Liver (tissue), 10 donors: ENCODE measurements at places on chromosomes 3 and 15. TPM values are rescaled to one million over a fixed set of nuclear protein-coding genes. Genes with fewer than 3 reads are reported as not detected.

GRCh38 chr3:191257286-191257685, 58.2 kb downstream of the OSTN start:
- H3K36me3 ChIP-seq: no peaks in the 10 kb centered on the region
- no peak overlapping the region for H3K4me3 ChIP-seq
- H3K27me3 ChIP-seq: no peaks in the 10 kb centered on the region
- no peak overlapping the region for H3K27ac ChIP-seq
- H3K4me1 ChIP-seq: peaks cover 14% of the 10 kb centered on the region

GRCh38 chr15:51186181-51186705, 91.5 kb upstream of the TNFAIP8L3 start:
- no peak for DNase-seq
- no peaks in the 10 kb centered on the region for H3K27me3 ChIP-seq
- H3K4me1 ChIP-seq: no peaks in the 10 kb centered on the region

DNA sequence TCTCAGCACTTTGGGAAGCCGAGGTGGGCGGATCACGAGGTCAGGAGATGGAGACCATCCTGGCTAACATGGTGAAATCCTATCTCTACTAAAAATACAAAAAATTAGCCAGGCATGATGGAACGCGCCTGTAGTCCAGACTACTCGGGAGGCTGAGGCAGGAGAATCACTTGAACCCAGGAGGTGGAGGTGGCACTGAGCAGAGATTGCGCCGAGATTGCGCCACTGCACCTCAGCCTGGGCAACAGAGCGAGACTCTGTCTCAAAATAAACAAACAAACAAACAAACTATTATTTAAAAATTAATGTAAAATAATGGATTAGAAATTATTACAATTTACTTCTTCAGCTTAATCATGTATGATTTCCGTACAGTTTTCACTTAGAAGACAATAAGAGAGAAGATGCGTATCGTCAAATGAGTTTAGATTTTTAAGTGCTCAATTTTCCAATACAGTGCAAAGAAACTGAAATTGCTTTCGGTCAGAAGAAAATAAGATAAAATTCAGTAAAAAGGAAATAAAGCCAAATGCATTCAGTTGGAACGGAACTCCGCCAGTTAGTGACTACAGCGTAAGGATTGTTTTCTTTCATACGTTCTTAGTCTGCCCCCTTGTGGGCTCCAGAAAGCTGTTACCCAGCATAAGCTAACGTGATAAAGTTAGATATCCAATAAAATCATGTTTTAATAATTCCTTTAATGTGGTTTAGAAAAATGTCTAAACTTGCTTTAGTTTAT, 24.8 kb downstream of the AADAC start:
- DNase-seq: no peak
- no peaks in the 10 kb centered on the region for H3K36me3 ChIP-seq
- peaks cover 9% of the 10 kb centered on the region for H3K4me1 ChIP-seq
- no peak overlapping the region for H3K4me3 ChIP-seq
- H3K27me3 ChIP-seq: no peaks in the 10 kb centered on the region

- no peak overlapping the region for H3K4me3 ChIP-seq
- no peaks in the 10 kb centered on the region for H3K4me1 ChIP-seq
- H3K27ac ChIP-seq: no peak overlapping the region
- DNase-seq: no peak
- H3K36me3 ChIP-seq: no peaks in the 10 kb centered on the region
- no peaks in the 10 kb centered on the region for H3K27me3 ChIP-seq
Measured at GRCh38 chr3:162743091-162743490, 1246.5 kb downstream of the OTOL1 start.

DNA sequence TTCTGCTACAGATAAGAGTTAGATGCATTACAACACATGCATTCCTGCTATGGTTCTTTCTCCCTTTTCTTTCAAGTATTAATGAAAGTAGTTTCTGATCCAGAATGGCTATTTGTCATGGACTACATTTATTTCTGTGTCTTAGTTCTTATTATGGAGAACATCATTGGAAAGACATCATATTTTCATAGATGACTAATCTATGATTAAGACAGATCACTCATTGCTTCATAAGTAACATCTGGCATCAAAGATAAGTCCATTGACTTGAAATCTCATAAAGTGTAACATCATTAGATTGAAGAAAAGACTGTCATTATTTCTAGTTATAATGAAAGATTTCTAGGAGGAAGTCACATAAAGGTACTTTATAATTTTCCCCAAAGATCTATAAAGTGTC, 366.7 kb downstream of the NSUN3 start:
- no peaks in the 10 kb centered on the region for H3K27me3 ChIP-seq
- H3K4me1 ChIP-seq: no peaks in the 10 kb centered on the region
- H3K27ac ChIP-seq: no peak overlapping the region
- no peak for DNase-seq
- no peaks in the 10 kb centered on the region for H3K36me3 ChIP-seq
- no peak overlapping the region for H3K4me3 ChIP-seq

DNA sequence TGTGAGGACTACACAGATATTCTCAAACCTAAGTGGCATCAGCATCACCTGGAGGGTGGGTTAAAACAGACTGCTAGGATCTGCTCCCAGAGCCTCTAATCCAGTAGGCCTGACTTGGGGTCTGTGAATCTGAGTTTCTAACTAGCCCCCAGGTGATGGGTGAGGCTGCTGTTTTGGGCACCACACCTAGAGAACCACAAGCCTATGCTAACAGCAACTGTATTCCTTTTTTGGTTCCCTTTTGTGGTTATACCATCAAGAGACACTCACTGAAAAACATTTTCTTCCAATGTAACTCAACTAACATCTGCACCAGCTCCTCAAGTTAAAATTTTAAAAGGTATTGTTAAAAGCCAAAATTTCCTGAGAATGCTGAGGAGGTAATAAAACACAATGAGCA, 16.0 kb downstream of the WDR82 start:
- peaks cover 1% of the 10 kb centered on the region for H3K4me1 ChIP-seq
- no peak overlapping the region for H3K4me3 ChIP-seq
- H3K36me3 ChIP-seq: peaks cover 81% of the 10 kb centered on the region

SH2D7 gene
- total RNA-seq: not detected

DNA sequence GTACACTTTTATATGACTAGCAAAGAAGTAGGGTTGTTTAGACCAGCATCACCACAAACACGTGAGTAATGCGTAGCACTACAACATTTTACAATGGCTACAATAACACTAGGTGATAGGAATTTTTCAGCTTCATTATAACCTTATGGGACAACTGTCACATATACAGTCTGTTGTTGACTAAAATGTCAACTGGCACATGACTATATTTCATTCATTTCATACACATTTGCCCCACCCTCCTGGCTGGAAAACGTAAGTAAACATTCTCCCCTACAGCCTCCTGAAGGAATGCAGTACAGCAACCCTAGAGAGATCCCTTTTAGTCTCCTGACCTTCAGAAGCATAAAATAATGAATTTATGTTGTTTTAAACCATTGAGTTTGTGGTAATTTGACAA, 16.2 kb downstream of the RIOX2 start:
- H3K27me3 ChIP-seq: no peaks in the 10 kb centered on the region
- no peak for DNase-seq
- H3K4me1 ChIP-seq: no peaks in the 10 kb centered on the region
- H3K27ac ChIP-seq: no peak overlapping the region

DNA sequence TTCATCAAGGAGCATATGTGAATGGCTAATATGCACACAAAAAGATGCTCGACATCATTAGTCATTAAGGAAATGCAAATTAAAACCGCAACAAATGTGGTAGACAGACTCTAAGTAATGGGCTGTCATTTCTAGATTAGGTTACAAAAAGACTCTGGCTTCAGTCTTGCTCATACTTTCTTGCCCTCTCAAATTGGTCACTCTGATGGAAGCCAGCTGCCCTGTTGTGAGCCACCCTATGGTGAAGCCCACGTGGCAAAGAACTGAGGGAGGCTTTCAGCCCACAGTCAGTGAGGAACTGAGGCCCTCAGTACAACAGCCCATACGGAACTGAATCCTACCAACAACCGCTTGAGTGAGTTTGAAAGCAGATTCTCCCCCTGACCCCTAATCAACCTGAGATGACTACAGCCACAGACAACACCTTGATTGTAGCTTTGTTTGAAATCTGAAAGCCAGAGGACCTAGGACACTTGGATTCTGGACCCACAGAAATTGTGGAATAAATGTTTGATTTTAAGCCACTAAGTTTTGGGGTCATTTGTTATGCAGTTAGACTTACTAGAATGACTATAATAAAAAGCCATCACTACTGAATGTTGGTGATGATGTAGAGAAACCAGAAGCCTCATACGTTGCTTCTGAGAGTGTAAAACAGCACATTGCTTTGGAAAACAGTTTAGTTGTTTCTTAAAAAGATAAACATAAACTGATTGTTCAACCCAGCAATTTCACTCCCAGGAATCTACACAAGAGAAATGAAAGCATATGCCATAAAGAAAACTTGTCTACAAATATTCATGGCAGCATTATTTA, 45.7 kb downstream of the EHHADH start:
- no peak overlapping the region for H3K27ac ChIP-seq
- H3K4me1 ChIP-seq: no peaks in the 10 kb centered on the region
- no peak overlapping the region for H3K4me3 ChIP-seq
- no peak for DNase-seq

DNA sequence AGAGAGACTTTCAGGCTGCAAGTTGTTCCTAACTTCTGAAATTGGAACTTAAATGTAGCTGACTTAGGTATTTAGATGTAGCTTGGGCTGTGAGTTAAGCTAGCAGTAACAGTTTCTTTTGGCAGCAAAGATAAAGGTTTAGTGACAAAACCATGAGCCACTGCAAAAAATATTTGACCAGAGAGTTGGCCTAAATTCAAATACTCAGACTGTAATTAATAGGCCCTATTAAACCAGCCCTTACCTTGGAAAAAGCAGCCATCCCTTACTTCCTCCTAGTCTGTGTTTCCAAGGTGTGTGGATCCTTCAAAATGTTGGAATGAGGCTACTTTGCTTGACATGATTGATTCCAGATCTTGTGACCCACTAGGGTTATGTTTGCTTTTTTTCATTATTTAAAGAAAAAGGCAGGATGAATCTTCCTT, 8.2 kb downstream of the TPM1 start:
- no peaks in the 10 kb centered on the region for H3K27me3 ChIP-seq
- H3K4me1 ChIP-seq: peaks cover 61% of the 10 kb centered on the region
- no peak overlapping the region for H3K4me3 ChIP-seq
- H3K36me3 ChIP-seq: no peaks in the 10 kb centered on the region
- DNase-seq: no peak

- no peak overlapping the region for H3K4me3 ChIP-seq
- DNase-seq: no peak
- H3K4me1 ChIP-seq: no peaks in the 10 kb centered on the region
- no peak overlapping the region for H3K27ac ChIP-seq
- no peaks in the 10 kb centered on the region for H3K27me3 ChIP-seq
Measured at GRCh38 chr3:21991061-21991460, 240.1 kb upstream of the ZNF385D start.

- no peaks in the 10 kb centered on the region for H3K27me3 ChIP-seq
- H3K27ac ChIP-seq: no peak overlapping the region
- no peaks in the 10 kb centered on the region for H3K4me1 ChIP-seq
- no peaks in the 10 kb centered on the region for H3K36me3 ChIP-seq
- DNase-seq: no peak
- no peak overlapping the region for H3K4me3 ChIP-seq
Measured at GRCh38 chr15:91752081-91752785, 101.3 kb upstream of the SLCO3A1 start.

GRAMD2A gene
- total RNA-seq: not detected

DNA sequence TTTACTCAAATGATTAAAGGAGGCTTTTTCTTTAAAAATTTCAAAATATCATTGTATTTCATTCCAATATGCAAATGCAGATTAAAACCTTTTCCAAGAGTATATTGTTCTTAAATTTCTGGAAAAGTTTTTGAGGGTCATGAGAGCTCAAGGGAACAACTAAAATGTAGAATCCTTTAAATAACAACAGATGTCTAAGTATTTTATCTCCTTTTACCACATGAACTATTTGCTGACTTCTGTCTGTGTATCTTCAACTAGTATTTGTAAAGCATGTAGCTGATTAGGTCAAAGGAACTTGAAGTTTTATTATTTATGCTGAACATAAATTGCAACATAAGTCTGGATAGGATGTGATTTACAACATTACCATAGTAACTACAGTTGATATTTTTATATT, 402.6 kb downstream of the CNTN6 start:
- no peaks in the 10 kb centered on the region for H3K4me1 ChIP-seq
- DNase-seq: no peak
- no peaks in the 10 kb centered on the region for H3K27me3 ChIP-seq
- no peak overlapping the region for H3K27ac ChIP-seq
- H3K36me3 ChIP-seq: no peaks in the 10 kb centered on the region
- no peak overlapping the region for H3K4me3 ChIP-seq

DNA sequence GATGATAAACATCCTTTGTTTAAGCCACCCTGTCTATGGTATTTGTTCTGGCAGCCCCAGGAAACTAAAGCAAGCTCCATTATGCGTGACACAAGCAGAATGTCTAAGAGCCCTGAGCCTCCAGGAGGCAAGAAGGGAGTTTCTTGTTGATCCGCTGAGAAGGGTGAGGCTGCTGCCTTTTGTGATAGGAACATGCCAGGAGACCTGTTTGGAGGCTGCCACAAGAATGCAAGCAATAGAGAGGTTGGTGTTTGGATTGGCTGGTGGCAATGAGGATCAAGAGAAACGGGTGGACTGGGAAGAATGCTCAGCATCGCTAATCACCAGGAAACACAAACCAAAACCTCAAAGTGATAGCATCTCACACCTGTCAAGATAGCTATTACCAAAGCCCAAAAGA, 104.8 kb downstream of the ASB7 start:
- no peak for DNase-seq
- no peaks in the 10 kb centered on the region for H3K4me1 ChIP-seq
- H3K27ac ChIP-seq: no peak overlapping the region
- H3K4me3 ChIP-seq: no peak overlapping the region

DNA sequence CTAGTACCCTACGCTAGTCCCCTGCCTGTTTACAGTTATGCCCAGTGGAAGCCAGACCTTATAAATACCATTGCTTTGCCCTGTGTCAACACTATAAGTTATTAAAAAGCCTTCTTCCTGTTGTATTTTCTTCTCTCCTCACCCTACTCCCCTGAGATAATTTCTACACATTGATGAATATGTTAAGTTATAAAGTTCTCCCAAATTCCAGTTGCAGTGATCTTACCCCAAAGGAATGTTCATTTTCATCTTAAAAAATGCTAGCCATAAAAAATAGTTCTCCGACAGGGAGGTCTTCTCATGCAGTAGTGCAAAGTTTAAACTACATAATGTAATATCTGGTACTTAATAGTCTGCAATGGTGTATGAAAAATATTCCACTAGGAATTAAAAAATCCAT, 58.6 kb downstream of the MAP2K5 start:
- DNase-seq: no peak
- H3K4me3 ChIP-seq: no peak overlapping the region
- H3K27ac ChIP-seq: no peak overlapping the region
- no peaks in the 10 kb centered on the region for H3K4me1 ChIP-seq

ASB14 gene
- not detected for total RNA-seq

DNA sequence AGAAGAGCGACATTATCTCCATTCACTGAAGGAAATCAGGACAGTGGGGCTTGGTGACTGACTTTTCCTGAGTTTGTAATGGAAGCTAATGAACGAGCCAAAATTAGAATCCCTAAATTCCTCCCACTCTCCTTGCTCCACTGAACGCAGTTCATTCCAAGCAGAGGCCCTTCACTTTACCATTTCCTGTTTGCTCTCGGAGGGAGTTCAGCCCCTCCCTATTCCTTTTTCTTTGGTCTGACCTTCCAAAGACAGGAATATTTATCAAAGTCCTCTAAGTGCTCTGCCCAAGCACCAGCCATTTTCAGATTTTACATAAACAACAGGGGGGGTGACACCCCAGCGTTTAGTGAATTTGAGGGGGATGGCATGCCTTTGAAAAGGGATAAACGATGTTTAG, 24.0 kb upstream of the PTPRG start:
- no peaks in the 10 kb centered on the region for H3K36me3 ChIP-seq
- no peaks in the 10 kb centered on the region for H3K27me3 ChIP-seq
- H3K4me3 ChIP-seq: no peak overlapping the region
- no peak overlapping the region for H3K27ac ChIP-seq
- DNase-seq: no peak

AP3B2 gene
- total RNA-seq: not detected
